ENCODE measurements at places on chromosomes 6 and 20.
A peak's percentile ranks its signal among the peaks of the same experiment; 100 is the strongest.

- DNase-seq, result no peak
Measured at GRCh38 chr20:44833437-44833836, 23.1 kb upstream of the RIMS4 start.

DNA sequence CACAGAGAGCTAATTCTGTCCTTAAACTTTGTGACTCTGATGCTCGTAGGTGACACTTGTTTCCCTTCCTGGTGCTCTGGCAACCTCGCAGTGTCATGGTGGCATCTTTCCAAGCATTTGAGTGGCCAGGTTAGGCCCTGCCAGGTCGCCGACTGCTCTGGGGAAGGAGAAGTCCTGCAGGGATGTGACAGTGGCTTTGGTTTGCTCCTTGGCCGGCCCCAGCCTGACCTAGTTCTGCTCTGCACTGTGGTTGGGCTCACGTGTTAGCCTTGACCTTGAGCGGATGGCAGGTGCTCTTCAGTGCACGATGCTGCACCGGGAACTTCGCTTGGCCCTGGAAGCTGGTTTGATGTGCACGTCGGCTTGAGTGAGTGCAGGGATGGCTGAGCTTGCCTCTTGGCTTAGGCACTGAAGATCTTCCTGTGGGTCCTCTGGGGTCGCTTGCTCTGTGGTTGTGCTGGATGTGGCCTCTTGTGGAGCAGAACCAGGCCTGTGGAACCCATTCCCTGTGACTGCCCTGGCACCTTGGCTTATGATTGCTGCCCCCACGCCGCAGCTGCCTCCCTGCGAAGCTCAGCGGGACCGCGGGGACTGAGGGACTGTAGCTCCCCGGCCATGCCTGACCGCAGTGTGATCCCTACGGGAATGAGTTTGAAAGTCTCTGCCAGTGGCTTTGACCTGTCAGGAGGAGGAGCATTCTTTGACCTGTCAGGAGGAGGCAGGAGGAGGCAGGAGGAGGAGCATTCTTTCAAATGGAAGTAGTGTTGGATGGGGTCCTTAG is 8.7 kb downstream of the OSBPL2 start:
- no peak for DNase-seq

- DNase-seq, result no peak
Measured at GRCh38 chr6:38187325-38187724, 367.8 kb downstream of the ZFAND3 start.

- DNase-seq, result no peak
Measured at GRCh38 chr20:51994751-51995417, 192.6 kb upstream of the SALL4 start.

DNA sequence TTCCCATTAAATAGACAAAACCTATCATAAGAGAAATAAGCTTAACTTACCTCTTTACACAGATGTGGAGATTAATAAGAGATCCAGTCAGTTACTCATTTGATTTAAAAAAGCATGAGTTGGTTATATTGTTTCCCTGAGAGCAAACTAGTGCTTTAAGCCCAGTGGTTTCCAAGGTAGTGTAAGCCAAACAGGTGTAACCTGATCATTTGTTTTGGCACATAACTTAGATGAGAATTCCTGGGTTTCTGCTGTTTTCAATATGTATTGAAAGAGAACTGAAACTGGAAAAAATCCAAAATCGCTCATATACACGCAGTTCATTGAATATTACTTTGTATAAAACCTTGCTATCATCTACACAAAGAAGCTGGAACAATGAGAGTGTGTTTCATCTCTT is 30.5 kb upstream of the SMIM8 start:
- DNase-seq, result no peak

DNA sequence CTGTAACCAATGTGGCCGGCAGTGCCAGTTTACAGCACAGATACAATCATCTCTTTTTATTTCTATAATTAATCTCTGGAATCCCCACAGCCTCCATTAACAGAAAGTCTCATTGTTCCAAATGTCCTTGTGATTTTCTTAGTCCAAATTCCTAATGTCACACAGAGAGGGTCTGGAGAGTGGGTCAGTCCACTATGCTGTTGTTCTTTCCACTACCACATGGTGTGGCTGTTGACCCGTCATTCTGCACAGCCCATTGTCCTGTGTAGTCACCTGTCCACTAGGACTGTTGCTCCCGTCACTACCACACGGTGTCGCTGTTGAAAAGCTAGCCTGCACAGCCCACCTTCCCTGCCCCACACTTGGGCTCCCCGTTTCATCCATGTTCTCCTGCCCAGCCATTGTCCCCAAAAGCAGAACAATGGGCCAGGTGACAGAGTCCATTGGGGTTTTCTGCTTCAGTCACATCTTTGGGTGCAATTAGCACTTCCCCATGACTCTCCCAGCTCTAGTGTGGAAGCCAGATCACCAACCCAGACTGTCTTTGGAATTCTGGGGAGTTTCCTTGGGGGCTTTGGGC is 8.6 kb upstream of the LBP start:
- DNase-seq, result peak; percentile 52

- DNase-seq, result no peak
Measured at GRCh38 chr20:41655962-41656618, 37.9 kb upstream of the CHD6 start.

GRCh38 chr6:41783106-41783780 is 2.7 kb downstream of the PRICKLE4 start:
- no peak for DNase-seq

GRCh38 chr6:111589366-111589765 is 16.3 kb downstream of the TRAF3IP2 start:
- no peak for DNase-seq

GRCh38 chr20:57748601-57749130 is 38.9 kb upstream of the PMEPA1 start:
- peak; percentile 35 for DNase-seq

All from activated naive CD4-positive, alpha-beta T cell treated with anti-CD3 and anti-CD28 coated beads, Interleukin-2, amount 10 ng/mL, durations not matched to agents 7 days and 5 days (primary cell).